ENCODE measurements at places on chromosomes 16 and 17. TPM values are rescaled to one million over a fixed set of nuclear protein-coding genes. Genes with fewer than 3 reads are reported as not detected.

The CACNG3 gene
- total RNA-seq = not detected

The ZNF213 gene
- 9.2 TPM for total RNA-seq

The GINS2 gene
- total RNA-seq = 0.47 TPM

The DNAH17 gene
- total RNA-seq = 0.81 TPM

DNA sequence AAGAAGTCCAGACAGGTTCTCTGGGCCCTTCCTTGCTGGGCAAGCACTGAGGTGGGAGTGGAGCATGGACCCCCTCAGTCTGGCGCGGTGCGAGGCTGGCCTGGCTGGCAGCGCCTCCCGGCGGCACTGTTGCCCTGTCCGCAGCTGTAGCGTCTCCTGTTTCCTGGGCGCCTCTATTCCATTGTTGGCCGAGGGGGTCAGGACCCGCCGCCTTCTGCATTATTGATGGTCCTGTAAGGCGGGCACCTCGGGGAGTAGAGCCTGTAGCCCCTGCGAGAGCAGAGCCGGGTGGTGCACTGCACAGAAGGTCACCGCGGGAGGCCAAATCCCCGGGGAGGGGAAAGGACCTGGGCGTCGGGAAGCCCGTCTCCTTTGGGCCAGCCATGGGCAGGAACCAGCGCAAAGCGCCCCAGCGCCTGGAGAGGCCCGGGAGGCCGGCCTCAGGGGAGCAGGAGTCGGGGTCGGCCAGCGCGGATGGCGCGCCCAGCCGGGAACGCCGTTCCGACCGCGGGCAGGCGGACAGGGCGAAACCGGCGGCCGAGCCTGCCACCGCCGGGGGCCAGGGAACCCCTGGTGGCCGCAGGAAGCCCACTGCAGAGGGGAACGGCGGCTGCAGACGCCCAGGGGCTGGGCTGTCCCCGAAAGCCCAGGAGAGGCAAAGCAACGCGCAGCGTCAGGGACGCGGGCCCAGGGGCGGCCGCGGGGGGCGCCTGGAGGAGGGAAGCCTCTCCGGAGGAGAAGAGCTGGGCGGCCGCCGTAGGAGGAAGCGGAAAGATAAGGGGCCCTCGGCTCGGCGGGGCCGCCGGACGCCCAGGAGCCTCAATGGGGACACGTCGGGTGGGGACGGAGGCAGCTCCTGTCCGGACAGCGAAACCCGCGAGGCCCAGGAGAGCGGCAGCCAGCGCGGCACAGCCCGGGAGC lies at the start of gene MYO15B:
Gene MYO15B (plus strand): TSS at position 126 of the 921 bp plus-strand sequence. CDS start 258 bp downstream, at position 384.
- no peaks in the 10 kb centered on the region for H3K27me3 ChIP-seq
- H3K27ac ChIP-seq = peak within 1 kb of the TSS; percentile 71
- no peaks in the 10 kb centered on the region for H3K36me3 ChIP-seq
- H3K4me1 ChIP-seq = peaks cover 20% of the 10 kb centered on the region

The GRN gene
- 33.5 TPM for total RNA-seq

The G6PC1 gene
- total RNA-seq = not detected

DNA sequence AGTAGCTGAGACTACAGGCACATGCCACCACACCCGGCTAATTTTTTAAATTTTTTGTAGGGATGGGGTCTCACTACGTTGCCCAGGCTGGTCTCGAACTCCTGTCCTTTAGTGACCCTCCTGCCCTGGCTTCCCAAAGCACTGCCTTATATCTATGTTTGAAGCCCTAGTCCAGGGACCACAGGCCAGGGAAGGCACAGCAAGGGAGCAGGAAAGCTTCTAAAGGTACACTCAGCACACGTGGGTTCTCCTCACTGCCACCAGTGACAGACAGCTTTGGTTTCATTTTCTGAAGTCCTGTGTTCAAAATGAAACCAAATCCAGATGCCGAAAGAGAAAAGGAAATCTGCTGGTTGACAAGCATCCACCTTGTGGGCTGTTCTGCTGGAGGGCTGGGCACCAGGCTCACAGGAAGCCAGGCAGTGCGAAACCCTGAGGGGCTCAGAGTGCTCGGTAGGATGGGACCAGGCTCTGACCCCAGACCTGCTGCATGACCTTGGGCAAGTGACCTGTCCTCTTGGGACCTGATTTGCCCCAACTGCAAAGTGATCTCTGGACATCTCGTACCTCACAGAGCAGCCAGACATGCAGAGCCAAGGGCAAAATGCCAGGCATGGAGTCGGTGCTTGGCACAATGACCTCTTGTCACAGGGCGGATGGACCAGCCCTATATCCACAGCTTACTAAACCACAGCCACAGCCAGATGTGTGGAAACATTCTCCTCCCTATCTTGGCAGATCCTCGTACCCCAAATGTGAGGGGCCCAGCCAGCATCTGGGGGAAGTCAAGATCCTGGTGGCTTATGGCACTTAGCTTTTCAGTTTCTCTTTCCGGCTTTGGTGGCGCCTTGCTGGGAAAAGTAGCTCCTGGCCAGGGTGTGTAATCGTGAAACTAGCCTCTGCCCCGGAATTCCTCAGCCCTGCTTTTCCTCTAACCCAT lies 2.8 kb upstream of the SOCS1 start:
- H3K27ac ChIP-seq = peak overlapping the region; percentile 90
- H3K36me3 ChIP-seq = peaks cover under 1% of the 10 kb centered on the region
- H3K27me3 ChIP-seq = no peaks in the 10 kb centered on the region
- H3K4me1 ChIP-seq = peaks cover 45% of the 10 kb centered on the region
- peak overlapping the region; percentile 63 for H3K4me3 ChIP-seq

The SLFN14 gene
- not detected for total RNA-seq

The TEKT5 gene
- 0.68 TPM for total RNA-seq

DNA sequence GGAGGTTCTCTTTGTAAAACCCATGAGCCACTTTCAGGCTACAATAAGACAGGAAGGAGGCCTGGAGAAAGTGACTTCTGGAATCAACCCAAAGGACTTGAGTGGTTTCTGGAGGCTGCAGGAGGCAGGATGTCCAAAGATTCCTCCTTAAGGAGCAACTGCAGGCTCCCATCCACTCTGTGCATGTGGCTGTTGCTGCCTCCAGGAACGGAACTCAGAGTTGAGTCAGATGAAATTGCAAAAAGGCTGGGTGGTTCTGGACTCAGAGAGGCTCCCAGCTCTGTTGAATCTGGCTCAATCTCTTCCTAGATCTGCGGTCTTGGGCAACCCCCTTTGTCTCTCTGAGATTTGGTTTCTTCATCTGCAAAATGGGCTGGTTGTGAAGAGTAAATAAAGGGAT lies 197.1 kb downstream of the SHISA9 start:
- no peak overlapping the region for H3K27ac ChIP-seq
- DNase-seq = no peak
- H3K4me1 ChIP-seq = no peaks in the 10 kb centered on the region
- H3K36me3 ChIP-seq = no peaks in the 10 kb centered on the region
- no peak overlapping the region for H3K4me3 ChIP-seq

The BRIP1 gene
- total RNA-seq = 0.75 TPM

DNA sequence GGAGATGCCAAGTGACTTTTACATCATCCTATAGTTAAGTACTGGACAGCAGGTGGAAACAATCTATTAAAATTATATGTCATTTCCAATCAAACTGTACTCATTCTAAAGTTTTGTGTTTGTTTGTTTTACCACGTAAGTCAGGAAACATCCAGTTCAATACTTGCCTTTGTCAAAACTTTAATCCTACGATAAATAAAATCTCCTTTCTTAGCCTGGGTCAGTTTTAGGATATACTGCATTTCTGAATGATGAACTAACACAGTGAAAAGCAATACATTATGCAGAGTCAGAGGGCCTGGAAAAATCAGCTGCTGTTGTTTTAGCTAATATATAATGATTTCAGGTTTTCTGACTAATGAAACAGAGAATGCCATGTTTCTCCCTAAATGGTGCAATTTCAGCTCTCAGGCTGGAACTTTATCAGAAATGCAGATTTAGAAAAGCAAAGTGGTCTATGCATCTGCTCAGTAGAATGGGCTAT lies 756.4 kb downstream of the CDH11 start:
- no peaks in the 10 kb centered on the region for H3K36me3 ChIP-seq
- no peak overlapping the region for H3K27ac ChIP-seq
- H3K27me3 ChIP-seq = no peaks in the 10 kb centered on the region
- no peaks in the 10 kb centered on the region for H3K4me1 ChIP-seq

GRCh38 chr16:58306327-58306726 lies 11.5 kb upstream of the PRSS54 start:
- H3K27ac ChIP-seq = no peak overlapping the region
- DNase-seq = peak; percentile 29
- H3K4me3 ChIP-seq = no peak overlapping the region
- H3K4me1 ChIP-seq = no peaks in the 10 kb centered on the region
- H3K27me3 ChIP-seq = peaks cover 8% of the 10 kb centered on the region
- peaks cover 3% of the 10 kb centered on the region for H3K36me3 ChIP-seq

DNA sequence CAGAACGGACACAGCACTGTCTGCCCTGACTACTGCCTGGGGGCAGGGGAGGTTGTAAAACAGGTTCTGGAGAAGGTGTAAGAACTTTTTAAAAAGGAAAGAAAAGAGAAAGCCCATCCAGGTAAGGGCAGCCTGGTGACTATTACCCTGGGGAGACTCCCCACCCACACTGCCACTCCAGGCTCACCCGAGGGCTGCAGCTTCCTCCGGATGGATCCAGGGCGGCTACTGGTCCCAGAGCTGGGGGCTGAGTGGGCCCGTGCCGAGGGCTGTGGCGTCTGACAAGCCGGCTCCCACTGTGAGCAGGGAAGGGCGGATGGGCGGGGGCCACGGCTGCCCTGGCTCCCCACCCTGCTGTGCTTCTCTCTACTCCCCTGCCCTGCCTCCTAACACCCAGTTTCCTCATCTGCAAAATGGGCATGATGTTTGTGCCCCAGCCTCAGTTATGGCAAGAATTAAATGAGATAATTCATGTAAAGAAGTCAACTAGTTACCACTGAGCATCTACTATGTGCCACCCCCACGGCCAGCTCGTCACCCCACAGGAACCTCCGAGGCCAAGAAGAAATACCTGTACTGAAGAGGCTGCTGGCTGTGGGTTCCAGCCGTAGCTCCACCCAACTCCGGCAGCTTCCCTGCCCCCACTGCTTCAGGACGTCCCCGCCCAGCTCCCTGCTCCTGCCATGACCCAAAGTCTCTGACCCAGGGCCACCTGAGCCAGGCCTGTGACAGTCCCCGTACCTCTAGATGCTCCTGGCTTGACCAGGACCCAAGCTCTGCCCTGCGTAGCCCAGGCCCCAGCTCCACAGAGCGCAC lies 24.2 kb downstream of the KATNB1 start:
- H3K4me3 ChIP-seq = no peak overlapping the region
- H3K36me3 ChIP-seq = no peaks in the 10 kb centered on the region
- no peaks in the 10 kb centered on the region for H3K27me3 ChIP-seq
- peaks cover 3% of the 10 kb centered on the region for H3K4me1 ChIP-seq
- DNase-seq = no peak

The ZG16 gene
- total RNA-seq = not detected

- H3K4me1 ChIP-seq = peaks cover 61% of the 10 kb centered on the region
- no peak for DNase-seq
- no peaks in the 10 kb centered on the region for H3K36me3 ChIP-seq
- H3K4me3 ChIP-seq = peak overlapping the region; percentile 75
Measured at GRCh38 chr17:3891626-3892094, 1.2 kb downstream of the CAMKK1 start.

The TPSD1 gene
- not detected for total RNA-seq

DNA sequence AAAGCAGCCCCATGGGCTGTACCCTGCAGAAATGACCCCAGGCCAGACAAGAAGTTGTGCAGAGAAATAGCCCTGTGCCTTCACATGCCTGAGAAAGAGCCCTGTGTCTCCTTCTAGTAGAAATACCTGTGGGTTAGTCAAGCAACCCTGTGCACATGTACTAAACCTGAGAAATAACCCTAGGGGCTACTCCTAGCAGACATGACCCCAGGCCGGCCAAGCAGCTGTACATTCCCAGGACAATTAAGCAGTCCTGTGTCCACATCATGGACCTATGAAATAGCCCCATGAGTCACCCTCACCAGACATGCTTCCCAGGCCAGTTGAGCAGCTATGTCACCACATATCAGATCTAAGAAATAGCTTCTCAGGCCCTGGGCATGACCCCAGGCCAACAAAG lies 519.7 kb upstream of the CA10 start:
- H3K4me3 ChIP-seq = no peak overlapping the region
- H3K27me3 ChIP-seq = no peaks in the 10 kb centered on the region
- DNase-seq = no peak
- H3K27ac ChIP-seq = no peak overlapping the region
- H3K36me3 ChIP-seq = no peaks in the 10 kb centered on the region

- no peaks in the 10 kb centered on the region for H3K36me3 ChIP-seq
- no peak for DNase-seq
- no peak overlapping the region for H3K27ac ChIP-seq
- H3K4me1 ChIP-seq = peaks cover 1% of the 10 kb centered on the region
Measured at GRCh38 chr16:85689285-85689949, 663 bp upstream of the GINS2 start.

- peak; percentile 26 for DNase-seq
- peak within 1 kb of the TSS; percentile 96 for H3K27ac ChIP-seq
- H3K4me3 ChIP-seq = peak within 1 kb of the TSS; percentile 88
- H3K36me3 ChIP-seq = peaks cover 46% of the 10 kb centered on the region
- H3K4me1 ChIP-seq = peaks cover 28% of the 10 kb centered on the region
- no peaks in the 10 kb centered on the region for H3K27me3 ChIP-seq
Measured at GRCh38 chr17:51166198-51166986, at the start of gene NME2. TSS of gene NME2 (plus strand) at chr17:51166411. CDS start at chr17:51166831, 420 bp downstream.

DNA sequence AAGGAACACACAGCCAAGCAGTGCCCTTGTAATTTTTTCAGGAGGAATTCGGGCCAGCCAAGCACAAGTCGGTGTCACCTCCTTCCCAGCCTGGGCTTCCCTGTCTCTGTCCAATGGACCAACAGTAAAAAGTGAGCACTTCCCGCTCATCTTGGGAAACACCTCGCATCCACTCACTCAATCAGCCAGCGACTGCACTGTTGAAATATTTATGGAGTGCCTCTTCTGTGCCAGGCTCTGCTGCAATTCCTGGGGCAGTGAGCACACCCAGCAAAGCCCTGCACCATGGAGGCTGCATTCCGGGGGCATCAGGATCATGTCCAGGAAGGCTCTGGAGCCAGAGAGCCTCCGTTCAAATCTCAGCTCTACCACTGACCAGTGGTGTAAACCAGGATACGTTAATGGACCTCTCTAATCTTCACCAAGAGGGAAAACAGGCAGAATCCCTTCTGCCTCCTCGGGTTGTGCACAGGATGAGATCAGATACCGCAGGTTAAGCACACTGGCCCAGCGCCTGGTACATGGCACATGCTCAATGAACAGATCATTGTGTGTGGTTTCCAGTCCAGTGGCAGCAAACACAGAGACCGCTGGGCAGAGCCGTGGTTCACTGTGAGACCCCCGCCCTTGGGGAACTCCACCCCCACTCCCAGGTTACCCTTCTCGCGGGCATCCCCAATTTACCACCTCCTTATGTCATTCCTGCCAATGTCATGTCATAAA lies 194.3 kb downstream of the ZNF423 start:
- no peaks in the 10 kb centered on the region for H3K4me1 ChIP-seq
- no peak overlapping the region for H3K4me3 ChIP-seq
- H3K27me3 ChIP-seq = peaks cover 1% of the 10 kb centered on the region
- H3K27ac ChIP-seq = no peak overlapping the region
- no peaks in the 10 kb centered on the region for H3K36me3 ChIP-seq

DNA sequence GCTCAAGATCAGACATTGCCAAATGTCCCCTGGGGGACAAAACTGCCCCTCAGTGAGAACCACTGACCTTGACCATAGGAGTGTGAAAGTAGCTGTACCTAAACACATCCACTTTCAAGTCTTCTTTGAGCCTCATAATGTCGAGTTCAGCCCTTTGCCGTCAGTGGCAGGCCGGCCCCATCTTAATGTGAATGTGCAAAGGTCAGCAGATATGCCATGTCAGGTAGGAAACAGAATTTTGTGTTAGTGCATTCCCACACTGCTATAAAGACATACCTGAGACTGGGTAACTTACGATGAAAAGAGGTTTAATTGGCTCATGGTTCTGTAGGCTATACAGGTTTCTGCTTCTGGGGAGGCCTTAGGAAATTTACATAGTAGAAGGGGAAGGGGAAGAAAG lies 95.1 kb upstream of the PIRT start:
- peaks cover 23% of the 10 kb centered on the region for H3K27me3 ChIP-seq
- H3K4me1 ChIP-seq = no peaks in the 10 kb centered on the region
- no peaks in the 10 kb centered on the region for H3K36me3 ChIP-seq
